ENCODE measurements at places on chromosomes 4 and X.
A peak's percentile ranks its signal among the peaks of the same experiment; 100 is the strongest.

DNA sequence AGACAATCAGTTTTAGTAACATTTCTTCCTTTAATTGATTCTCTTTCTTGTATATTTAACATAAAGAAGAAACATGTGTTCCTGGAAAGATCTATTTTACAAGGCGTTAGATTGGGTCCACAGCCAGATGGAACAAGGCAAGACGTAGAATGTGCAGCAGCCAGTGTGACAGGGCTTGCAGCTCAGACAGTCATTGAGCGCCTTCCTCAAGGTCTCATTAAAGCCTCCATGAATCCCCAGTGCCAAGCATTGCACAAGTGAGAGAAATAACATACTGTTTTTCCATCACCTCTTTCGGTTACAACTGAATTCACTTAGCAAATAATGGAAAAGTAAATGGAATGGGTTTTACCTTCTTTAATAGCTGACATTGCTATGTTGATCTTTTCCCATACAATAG, 292.5 kb downstream of the USP46 start:
- DNase-seq: no peak

- DNase-seq: no peak
Measured at GRCh38 chrX:39854772-39855747, 242.7 kb downstream of the BCOR start.

GRCh38 chrX:370963-371745, 15.6 kb downstream of the PPP2R3B start:
- DNase-seq: no peak

GRCh38 chr4:56301181-56301996, 85.9 kb downstream of the AASDH start:
- peak; percentile 12 for DNase-seq

DNA sequence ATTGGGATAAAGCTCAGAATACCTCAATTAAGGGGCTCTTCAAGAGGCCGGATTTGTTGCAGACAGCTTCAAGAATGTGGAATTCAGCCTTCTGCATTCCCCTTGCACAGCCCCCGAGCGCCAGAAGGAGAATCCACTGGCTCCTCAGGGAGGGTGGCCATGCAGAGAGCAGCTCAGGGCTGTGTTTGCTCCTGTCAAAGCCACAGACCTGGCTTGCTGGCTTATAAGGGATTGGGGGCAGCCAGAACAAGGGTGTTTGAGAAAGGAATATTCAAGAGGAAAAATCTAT, 36.8 kb downstream of the ING2 start:
- DNase-seq: no peak

DNA sequence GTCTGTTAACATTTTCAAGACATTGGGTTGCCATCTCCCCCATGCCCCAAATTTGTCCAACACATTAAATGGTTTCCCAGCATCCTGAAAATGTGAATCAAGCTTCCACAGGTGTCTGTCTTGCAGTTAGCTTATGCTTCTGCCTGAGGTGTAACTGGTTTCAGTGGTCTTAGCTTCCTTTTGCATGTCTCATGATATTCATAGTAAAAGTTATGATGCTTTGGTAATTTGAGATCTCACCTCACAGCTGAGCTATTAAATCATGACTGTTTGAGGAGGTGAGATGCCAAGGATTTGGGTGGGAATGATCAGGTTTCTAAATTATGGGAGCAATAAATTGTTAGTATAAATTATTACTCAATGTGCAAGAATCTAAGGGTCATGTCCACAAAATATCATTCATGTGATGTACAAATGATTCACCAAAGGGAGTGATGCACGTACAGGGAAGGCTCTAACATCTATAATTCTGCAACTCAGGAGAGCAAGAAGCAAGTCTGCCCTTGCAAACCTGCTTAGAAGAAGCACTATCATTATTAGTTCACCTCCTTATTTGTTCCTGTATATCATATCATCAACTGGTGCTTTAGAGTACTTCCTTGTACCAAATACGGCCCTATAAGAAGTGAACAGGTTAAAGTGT, 17.1 kb upstream of the RAI2 start:
- no peak for DNase-seq

- DNase-seq: no peak
Measured at GRCh38 chr4:147599769-147600168, 17.4 kb upstream of the TMEM184C start.

- no peak for DNase-seq
Measured at GRCh38 chr4:59689149-59689548, 1511.0 kb upstream of the ADGRL3 start.

DNA sequence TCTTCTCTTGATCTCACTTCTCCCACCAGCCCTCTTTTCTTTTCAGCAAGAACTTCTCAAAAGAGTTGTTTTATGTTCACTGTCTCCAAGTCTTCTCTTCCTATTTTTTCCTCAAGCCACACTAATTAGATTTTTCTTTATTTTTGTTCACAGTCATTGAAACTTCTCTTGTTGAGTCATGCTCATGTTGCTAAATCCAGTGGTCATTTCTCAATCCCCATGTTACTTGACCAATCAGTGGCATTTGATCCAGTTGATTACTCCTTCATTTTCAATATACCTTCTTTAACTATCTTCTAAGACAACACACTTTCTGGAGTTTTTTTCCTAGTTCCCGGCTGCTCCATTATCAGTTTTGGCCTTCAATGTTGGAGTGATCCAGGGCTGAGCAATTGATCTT, 103.1 kb upstream of the LSM6 start:
- no peak for DNase-seq

DNA sequence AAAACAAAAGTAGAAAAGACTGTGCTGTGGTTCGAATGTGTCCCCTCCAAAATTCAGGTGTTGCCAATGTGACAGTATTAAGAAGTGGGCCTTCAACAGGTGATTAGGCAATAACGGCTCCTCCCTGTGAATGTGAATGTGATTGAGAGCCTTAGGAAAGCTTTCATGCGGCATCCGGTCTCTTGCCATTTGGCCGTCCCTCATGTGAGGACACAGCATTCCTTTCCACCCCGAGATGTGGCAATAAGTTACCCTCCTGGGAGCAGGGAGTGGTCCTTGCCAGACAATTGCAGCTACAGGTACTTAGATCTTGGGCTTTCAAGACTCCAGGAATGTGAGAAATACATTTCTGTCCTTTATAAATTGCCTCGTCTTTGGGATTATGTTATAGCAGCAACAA, 129.3 kb downstream of the CPEB2 start:
- no peak for DNase-seq

DNA sequence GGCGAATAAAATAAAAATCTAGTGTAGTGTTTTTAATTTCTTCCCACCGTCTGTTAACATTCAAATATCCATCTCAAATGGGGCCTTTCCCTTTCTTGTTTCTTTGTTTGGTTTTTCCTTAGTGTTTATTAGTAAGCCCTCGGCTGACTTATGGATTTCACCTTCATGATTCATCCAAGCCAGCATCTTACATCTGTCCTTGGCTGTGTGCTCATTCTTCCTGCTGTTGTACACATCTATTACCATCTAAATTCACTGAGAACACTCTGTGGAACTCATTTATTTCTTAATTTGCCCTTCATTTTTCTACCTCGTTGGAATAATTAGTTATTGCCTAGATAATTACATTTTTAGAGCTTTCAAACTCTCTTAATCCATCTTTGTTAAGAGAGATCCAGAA, 84.9 kb downstream of the SPCS3 start:
- no peak for DNase-seq

DNA sequence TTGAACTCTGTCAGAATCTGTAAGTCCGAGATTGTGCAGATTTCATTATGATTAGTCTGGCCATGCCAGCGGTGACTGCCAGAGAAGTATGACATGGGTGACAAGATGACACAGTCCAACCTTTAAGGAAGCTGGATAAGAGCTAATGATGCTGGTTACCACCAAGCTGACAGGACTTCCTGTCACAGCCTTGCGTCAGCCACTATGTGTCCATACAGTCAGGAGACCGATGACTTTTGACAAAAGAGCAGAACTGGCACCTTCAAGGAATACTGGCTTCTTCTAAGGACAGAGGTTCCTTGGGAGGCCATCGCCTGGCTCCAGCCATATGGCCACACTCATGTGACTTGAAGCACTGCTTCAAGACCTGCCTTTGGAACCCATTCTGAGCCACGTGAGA, 67.2 kb upstream of the TFDP3 start:
- DNase-seq: no peak

- DNase-seq: no peak
Measured at GRCh38 chrX:96372313-96373046, 312.2 kb upstream of the DIAPH2 start.

DNA sequence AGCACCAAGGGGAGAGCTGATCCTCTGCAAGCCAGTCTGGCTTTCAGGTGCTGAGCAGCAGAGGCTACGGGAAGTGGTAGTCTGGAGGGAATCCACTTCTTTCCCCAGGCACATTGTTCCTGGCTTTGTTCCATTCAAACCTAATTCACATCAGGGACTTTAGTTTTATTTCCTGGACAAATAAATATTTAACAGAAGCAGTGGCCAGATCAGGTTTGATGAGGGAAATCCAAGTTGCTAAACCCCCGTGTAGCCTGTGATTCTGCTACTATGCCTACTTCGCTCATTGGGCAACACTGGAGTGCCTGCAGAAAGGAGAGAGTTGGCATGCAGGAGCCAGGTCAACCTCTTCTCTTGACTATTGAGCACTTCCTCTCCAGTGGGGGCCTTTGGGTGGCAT, 13.8 kb upstream of the STBD1 start:
- DNase-seq: no peak

DNA sequence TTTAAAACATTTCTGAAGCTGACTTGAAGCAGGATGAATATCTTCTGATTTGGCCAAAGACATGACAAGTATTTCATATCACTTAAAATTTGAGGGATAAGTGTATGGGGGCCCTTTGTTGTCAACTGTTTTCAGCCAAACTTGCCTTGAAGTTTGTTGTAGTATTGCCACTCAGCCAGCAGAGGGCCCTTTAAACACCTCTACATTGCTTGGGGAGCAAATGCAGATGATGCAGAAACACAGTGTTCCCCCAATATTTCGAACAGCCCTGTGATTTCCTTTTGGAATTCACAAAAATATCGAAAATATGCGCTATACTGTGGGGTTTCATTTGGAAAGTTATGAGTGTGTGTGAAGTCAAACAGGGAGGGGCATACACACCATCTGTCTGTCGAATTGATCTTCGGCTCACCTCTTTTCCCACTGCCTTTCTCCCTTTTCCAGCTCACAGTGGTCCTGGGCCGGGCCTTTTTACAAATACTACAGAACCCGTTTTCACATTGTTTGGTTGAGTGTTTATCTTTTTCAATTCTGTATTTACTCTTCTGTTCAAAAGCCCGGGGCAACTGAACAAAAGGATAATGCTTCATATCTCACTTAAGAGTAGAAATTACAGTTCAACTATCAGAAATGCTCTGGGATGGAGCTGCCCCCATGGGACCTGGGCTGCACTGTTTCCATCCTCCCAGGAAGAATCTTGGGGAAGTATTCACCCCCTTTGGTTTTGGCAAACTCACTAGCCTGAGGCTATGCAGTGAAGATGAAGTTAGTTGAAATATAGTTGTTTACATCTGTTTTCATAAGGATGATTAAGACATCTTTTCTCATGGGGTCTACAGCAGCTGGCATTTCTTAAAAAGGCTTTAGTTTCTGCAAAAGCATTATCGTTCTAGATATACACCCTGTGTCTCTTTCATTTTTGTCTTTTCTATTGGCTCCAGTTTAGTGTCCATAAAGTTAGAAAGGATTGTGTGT, 137.6 kb downstream of the EGF start:
- no peak for DNase-seq

GRCh38 chr4:2871466-2871865, 27.8 kb downstream of the ADD1 start:
- DNase-seq: no peak

- no peak for DNase-seq
Measured at GRCh38 chr4:148901075-148901705, 459.0 kb upstream of the NR3C2 start.

DNA sequence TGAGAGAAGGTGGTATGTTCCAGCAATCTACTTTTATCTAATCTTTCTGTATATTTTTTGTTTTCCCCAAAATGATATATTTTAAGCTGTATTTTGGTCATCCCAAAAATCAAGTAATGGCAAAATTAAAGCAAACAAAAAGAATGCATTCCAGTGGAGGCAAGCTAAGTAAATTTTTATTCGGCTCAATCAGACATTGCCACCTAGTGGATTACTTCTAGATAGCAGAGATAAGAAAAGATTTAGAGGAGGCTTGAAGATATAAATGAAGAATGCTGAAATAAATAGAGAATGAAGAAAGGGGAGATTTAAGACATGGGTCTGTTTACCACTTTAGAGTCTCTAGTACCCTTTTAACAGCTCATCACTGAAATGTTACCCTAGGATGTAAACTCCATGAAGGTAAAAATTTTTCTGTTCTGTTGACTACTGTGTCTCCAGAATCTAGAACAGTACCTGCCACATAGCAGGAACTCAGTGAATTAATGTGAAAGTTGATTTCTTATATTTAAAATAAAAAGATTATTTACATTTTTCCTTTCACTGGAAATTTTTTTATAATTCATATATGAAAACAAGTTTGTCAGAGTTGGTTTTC, 110.9 kb upstream of the ANK2 start:
- no peak for DNase-seq

GRCh38 chr4:163895378-163896005, 401.0 kb downstream of the TMA16 start:
- DNase-seq: no peak

DNA sequence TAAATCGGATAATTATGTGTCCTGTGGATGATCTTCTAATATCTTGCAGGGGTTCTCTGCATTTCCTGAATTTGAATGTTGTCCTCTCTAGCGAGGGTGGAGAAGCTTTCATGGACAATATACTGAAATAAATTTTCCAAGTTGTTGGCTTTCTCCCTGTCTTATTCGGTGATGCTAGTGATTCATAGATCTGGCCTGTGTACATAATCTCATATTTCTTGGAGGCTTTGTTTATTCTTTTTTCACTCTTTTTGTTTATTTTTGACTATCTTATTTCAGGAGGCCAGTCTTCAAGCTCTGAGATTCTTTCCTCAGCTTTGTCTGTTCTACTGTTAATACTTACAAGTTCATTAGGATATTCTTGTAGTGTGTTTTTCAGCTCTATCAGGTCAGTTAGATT, 20.7 kb upstream of the CLGN start:
- no peak for DNase-seq

DNA sequence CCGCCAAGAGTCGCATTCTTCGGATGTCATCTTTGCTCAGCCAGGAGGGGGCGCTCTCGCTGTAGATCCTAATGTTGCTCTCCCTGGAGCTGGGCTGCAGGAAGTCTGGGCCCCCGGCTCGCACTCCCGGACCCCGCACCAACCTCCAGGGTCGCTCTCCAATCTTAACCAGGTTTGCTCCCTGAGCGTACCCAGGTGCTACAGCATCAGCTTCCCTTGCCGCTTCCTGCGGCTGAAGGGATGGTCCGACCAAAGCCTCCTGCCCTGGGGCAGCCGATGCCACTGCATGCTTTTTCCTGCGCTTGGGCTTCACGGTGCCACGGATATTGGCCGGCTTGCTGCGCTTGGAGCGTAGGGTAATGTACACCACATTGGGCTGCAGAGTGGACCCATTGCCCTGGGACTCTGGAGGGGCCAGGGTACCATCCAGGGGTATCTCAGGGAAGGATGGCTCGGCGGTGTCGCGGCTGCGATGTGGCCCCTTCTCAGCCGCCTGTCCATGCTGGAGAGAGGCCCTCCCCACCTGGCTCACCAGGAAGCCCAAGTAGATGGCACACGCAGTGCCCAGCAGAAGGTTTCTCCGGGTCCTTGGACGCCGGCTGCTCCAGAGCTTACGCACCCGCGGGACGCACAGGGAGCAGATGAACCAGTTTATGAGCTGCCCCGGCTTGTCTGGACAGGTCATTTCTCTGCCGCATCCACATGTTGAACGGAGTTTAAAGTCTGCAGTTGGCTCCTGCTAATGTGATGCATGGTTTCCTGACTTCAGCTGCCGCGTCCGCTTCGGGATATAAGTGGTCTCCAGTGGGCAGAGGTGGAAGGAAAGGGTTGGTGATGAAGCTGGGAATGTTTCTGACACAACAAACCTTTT, 1.9 kb downstream of the GASK1B start:
- DNase-seq: no peak
